ENCODE measurements at places on chromosomes 2 and 18.

DNA sequence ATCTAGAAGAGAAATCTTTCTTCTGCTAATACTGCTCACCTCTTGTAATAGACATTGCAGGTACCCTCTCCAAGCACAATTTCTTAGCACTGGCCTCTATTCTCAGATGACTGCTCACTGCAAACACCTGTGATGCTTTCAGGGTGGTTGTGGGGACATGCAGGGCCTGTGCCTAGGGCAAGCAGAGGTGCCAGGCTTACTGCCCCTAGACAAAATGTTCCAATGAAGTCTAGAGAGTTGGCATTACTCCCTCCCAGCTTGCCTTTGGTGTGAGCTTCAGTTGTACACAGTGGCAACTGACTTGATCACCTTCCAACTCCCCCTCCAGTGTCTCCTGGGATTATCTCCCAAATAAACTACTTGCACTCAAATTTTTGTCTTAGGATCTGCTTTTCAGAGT lies 12.9 kb upstream of the TXNDC2 start:
- DNase-seq = no peak

- peak; percentile 20 for DNase-seq
Observed at GRCh38 chr2:221571551-221572218, 419 bp downstream of the EPHA4 start.

- no peak for DNase-seq
Observed at GRCh38 chr2:85649201-85650190, 18.5 kb downstream of the SFTPB start.

DNA sequence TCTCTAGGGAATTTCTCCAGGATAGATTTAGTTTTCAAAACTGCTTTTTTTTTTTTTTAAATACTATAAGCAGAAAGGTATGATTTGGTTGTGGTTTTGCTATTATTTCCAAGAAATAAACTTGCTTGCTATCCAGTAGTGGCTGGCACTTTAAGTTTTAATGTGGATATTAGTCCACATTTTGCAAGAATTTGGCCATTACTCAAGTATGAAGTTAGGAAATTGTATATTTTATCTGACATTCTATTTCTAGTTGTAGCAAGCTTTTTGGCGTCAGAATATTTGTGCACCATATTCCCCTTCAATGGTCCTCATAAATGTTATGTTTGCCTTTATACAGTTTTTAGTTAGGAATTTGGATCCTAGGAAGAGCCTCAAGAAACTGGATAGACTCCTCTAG lies 226.3 kb downstream of the ZNF521 start:
- no peak for DNase-seq

DNA sequence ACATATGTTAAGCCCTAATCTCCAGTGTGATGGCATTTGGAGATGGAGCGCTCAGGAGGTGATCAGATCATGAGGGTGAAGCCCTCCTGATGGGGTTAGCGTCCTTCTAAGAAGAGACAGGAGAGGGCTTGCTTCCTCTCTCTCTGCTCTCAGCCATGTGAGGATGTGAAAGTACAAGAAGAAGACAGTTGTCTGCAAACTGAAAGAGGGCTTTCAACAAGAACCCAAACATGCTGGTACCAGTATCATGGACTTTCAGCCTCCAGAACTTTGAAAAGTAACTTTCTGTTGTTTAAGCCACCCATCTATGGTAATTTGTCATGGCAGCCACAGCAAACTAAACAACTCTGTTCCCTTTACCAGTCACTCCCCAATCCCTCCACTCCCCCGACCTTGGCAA lies 47.4 kb downstream of the CACNB4 start:
- no peak for DNase-seq

GRCh38 chr2:219803294-219803693 lies 175.9 kb downstream of the SLC4A3 start:
- DNase-seq = no peak

- DNase-seq = no peak
Observed at GRCh38 chr18:79395308-79395640, 456 bp upstream of the NFATC1 start.

DNA sequence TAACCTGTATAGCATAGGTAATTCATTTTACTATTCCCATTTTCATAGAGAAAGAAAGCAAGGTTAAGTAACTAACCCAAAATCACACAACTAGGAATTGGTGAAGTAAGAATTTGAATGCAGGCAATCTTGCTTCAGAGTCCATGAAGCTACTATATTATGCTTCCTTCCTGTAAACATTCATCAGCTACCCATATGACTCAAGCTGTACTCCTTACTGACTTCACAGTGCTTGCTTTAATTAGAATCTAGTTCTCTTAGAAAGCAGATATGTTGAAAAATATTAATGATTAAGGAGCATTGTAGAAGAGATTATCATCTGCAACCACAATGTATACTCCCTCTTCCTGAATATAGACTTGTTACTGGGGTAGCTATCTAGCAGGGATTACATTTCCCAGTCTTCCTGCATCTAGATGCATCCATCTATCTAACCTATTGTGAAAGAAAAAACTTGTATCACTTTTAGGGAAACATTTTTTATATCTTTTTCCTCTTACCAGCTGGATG lies 961.6 kb upstream of the CHAC2 start:
- DNase-seq = no peak

DNA sequence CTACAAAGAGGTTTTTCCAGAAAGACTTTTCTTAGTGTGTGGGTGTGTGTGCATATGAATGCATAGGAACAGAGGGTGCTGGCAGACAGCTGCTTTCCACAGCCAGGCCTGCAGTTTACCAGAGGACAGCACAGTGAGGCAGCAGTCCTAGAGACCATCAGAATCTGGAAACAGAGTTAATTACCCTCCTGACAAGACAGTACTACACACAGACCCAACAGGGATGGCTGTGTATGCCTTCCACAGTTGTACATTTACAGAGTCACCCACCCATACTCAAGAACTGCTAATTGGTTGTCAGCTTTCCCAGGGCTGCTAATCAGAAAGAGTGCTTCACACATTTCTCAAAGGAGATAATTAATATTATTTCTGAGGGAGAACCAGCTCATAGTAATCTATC lies 104.7 kb downstream of the FEZ2 start:
- no peak for DNase-seq

- no peak for DNase-seq
Observed at GRCh38 chr2:33644215-33644614, 45.1 kb upstream of the FAM98A start.

- no peak for DNase-seq
Observed at GRCh38 chr2:214519258-214519818, 108.5 kb downstream of the VWC2L start.

GRCh38 chr18:1906421-1906820 lies 664.9 kb downstream of the METTL4 start:
- no peak for DNase-seq

DNA sequence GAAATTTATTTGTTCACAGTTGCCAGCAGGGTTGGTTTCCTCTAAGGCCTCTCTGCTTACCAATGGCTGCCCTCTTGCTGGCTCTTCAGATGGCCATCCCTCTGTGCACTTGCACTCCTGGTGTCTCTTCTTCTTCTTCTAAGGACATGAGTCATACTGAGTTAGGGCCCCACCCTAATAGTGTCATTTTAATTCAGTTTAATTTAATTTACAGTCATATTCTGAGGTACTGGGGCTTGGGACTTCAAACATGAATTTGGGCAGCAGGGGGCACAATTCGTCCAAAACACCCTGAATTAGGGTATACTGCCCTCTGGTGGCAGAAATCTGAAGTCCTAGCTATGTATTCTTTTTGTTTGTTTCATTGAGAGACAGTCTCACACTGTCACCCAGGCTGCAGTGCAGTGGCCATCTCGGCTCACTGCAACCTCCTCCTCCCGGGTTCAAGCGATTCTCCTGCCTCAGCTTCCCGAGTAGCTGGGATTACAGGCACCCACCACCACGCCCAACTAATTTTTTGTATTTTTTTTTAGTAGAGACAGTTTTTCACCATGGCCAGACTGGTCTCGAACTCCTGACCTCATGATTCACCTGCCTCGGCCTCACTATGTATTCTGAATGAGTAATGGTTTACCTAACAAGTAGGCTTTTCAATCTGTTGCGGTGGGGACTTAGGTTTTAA lies 19.8 kb downstream of the SLC4A1AP start:
- peak; percentile 91 for DNase-seq

DNA sequence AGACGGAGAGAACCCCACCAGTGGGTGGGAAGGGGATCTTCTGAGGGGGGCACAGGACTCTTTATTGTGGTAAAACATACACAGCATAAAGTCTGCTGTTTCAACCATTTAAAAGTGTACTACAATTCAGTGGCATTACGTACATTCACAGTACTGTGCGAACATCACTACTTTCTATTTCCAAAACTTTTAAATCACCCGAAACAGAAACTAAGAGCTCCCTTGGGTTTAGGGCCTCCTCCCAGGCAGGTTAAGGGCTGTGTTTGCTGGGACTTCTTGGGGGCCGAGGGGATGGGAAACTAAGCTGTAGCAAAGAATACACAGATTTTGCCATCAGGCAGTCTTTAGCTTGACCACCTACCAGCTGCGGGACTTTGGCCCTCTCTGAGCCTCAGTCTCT lies 242.0 kb downstream of the HAUS1 start:
- DNase-seq = no peak

GRCh38 chr2:239222312-239222660 lies 178.5 kb downstream of the HDAC4 start:
- DNase-seq = no peak

DNA sequence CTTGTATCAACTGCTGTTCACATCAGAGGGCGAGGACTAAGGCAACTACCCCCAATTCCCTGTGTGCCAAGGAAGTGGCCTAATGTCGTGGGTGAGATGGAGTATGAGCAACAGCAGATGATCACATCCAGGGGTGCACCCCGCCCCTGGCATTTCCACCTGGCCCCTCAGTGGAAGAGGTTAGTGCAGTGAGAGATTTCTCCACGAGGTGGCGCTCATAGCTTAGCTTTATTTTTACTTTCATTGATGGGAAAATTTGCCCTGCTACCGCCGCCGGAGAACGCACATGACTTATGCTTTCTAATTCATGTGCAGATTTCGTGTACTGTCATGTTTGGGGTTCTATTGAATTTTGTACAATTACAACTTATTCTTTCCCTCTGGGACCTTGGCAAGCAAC lies 470.6 kb upstream of the MEX3C start:
- DNase-seq = peak; percentile 54

- DNase-seq = no peak
Observed at GRCh38 chr2:36775261-36775660, 78.8 kb downstream of the VIT start.

DNA sequence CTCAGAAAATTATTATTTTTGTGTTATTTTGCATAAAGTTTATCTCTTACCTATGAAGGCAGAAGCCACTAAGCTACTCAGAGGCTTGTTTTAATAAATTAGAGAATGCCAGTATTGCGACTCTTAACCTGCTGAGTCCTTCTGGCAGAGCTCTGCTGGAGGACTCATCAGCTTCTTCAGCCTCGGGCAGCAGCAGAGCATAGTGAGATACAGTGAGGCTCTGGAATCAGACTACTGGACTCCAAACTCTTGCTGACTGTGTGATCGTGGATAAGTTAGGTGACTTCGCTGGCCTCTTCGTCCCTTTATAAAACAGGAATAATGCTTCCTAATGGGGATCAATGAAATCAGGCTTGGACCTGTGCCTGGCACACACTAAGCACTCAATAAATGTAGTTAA lies 1.7 kb downstream of the PTRHD1 start:
- DNase-seq = no peak

DNA sequence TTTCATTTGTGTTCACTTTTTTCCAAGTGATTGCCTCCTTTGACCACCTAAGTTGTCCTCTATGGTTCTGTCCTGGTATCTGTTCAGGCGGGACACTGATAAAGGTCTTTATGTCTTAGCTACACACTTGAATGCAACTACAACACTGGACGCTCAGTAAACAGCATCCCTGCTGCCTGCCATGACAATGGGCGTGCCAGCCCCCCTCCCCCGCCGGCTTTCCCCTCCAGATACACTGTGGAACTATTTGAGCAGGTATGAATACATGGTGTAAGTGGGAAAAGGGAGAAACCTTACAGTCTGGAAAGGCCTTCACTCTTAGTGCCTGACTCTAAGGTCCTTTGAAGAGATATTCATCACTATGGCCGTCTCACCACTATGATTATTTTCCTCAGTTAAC lies 5.7 kb downstream of the AGBL5 start:
- DNase-seq = no peak

GRCh38 chr2:27805180-27805579 lies 33.7 kb downstream of the MRPL33 start:
- no peak for DNase-seq

DNA sequence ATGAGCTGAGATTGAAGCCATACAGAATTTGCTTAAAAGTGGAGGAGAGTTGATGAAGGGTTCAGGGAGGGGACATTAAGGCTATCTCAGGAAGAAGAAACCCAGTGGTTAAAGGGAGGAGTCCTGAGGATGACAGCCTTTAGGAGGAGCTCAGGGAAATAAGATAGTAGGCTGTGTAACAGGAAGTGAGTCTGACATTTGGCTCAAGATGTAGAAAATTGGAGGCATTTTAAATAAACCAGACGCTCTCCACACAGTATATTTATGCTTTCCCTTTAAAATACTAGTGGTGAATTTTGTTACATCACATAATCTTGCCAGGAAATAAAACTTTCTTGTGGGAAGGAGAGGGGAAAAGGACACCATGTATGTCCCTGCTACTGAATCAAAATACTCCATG lies 11.6 kb downstream of the KCNH7 start:
- no peak for DNase-seq

- DNase-seq = no peak
Observed at GRCh38 chr2:138818556-138818955, 38.4 kb upstream of the NXPH2 start.

- DNase-seq = no peak
Observed at GRCh38 chr18:73283788-73284187, 416.0 kb upstream of the NETO1 start.

GRCh38 chr2:241123816-241124536 lies 21.9 kb upstream of the MTERF4 start:
- DNase-seq = no peak

DNA sequence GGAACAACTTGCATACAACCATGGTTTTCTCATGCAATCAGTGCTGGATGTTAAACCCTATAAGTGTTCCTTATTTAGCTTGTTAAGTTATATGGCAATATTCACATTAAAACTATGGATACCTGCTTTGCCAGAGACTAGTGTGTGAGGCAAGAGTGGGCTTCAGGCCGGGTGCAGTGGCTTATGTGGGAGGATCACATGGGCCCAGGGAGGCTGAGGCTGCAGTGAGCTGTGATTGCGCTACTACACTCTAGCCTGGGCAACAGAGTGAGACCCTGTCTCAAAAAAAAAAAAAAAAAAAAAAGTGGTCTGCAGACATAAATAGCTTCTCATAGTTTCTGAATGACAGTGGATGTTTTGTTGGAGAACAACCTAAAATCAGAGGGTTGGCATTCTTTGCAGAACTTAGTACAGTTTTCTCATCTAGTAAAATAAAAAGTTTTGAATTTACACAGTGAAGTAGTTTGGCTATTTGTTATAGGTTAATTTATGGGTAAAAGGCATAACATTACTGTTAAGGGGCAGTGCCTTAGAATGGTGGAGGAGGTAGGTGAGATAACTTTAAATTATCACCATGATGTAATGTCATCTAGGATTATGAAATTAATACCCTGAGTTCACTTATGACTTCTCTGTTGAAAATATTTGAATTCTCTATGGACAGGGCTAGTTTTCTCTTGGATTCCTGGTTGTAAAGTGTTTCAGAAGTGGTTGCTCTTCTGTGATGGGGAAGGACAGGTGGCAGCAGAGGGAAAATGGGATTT lies 5.3 kb downstream of the CERS6 start:
- DNase-seq = no peak

- DNase-seq = no peak
Observed at GRCh38 chr2:153971250-153971649, 99.5 kb downstream of the GALNT13 start.

Measured in stimulated activated naive CD8-positive, alpha-beta T cell treated with anti-CD3 and anti-CD28 coated beads, Interleukin-15, Interleukin-2, amounts not matched to agents 100 U/mL and 50 U/mL, for 24 hours (primary cell).